ENCODE measurements at places on chromosomes 12 and 14. TPM values are rescaled to one million over a fixed set of nuclear protein-coding genes. Genes with fewer than 3 reads are reported as not detected.

The SCNN1A gene
- total RNA-seq: 23.1 TPM

The PLEKHG7 gene
- total RNA-seq: 0.65 TPM

The P2RX2 gene
- total RNA-seq: 0.19 TPM

The KCNA5 gene
- total RNA-seq: 0.72 TPM

The WSCD2 gene
- total RNA-seq: not detected

The DCAF4 gene
- 18.6 TPM for total RNA-seq

The ZC3H10 gene
- 12.0 TPM for total RNA-seq

The WNT1 gene
- total RNA-seq: not detected

DNA sequence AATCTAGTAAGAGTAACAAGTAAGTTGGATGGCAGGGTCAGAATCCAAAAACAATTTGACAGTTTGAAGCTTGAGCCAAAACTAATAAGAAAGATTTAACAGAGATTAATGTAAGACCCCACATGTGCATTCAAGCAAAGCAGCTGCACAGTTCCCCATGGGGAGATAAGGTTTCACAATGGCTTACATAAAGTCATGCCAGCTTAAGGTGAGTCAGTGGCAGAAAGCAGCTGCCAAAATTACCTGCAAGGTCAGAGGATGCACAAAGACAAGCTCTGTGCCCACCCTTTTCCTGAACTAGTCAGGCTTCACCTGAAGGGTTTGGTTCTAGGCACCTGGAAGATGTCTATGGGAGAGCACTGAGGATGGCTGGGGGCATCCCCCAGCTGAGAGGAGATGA, 36.6 kb upstream of the KRT77 start:
- no peak for DNase-seq

DNA sequence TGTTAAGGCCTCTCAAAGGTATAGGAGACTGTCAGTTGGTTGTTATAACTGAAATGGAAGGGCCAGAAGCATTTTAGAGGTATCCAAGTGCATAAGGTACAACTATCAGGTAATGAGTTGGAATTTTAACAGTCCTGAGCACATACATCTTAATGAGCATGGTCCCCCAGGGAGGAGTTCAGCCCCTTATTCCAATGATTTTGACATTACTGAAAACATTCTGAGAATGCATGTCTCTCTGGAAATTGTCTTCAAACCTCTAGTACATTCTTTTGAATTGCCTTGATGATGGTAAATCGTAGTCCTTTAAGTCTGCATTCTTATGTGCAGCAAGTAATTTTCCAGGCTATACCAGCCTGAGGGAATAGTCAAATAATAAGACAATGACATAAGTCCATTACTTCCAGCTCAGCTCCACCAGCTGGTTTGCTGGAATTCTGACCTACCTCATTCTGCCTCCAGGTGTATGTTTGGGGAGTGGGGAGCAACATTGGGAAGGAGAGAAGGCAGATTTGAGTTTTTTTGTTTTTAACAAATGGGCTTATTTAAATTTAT, 239.2 kb downstream of the MSRB3 start:
- DNase-seq: no peak

GRCh38 chr14:79325071-79325470, 886.2 kb downstream of the DIO2 start:
- DNase-seq: no peak

DNA sequence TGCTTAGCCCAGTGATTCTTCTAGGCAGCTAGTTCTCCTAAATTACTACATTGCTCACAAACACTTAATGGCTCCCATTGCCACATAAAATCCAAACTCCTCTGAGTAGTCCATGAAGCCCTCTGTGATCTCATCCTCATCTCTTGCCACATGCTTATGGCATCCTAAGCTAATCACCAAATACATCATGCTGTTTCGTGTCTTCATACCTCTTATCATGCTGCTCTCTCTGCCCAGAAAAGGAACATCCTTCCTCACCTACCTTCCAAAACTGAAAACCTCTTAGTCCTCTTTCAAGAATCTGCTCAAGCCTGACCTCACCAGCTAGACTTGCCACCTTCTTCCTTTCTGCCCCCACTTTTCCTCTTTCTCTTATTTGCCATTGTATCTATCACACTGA, 108.5 kb downstream of the DUSP6 start:
- DNase-seq: no peak

- peak; percentile 23 for DNase-seq
Observed at GRCh38 chr12:117857632-117858612, 110.9 kb downstream of the KSR2 start.

DNA sequence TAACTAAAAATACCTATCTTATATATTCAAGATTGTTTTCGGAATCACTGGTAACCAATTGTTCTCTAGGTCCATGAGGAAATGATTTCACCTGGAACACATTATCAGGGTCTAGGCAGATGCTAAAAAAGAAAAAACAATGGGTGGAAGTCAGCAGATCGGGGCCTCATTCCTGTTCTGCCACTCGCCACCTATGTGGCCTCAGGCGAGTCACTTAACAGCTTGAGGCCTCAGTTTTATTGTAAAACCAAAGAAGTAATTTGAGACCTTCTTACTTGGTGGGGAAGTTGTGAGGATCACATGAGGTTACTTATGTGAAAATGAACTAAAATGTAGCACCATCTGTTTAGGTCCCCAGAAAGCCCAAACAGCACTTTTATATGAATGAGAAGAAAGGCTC, 6.2 kb upstream of the RNASE10 start:
- DNase-seq: no peak

DNA sequence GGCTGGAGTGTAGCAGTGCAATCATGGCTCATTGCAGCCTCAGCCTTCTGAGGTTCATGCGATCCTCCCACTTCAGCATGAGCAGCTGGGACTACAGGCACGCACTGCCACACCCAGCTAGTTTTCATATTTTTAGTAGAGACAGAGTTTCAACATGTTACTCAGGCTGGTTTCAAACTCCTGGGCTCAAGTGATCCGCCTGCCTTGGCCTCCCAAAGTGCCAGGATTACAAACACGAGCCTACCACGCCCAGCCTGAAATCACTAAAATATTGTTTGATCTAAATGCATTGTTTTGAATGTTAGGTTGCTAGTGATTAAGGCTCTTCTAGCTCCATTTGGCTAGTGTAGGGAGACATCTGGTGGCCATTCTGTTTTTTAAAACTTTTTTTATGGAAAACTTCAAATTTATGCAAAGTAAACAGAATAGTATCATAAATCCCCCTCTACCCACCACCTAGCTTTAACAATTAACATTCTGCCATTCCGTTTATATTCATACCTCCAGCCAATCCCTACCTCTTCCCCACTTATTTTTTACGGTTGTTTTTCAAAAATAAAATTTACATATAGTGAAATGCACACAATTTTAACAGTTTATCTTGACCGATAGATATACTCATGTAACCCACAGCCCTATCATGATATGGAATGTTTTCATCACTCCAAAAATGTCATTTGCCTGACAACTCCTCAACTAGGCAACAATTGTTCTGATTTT, 37.8 kb downstream of the MYO1H start:
- DNase-seq: no peak

- no peak for DNase-seq
Observed at GRCh38 chr12:16034136-16034817, 123.1 kb downstream of the DERA start.

DNA sequence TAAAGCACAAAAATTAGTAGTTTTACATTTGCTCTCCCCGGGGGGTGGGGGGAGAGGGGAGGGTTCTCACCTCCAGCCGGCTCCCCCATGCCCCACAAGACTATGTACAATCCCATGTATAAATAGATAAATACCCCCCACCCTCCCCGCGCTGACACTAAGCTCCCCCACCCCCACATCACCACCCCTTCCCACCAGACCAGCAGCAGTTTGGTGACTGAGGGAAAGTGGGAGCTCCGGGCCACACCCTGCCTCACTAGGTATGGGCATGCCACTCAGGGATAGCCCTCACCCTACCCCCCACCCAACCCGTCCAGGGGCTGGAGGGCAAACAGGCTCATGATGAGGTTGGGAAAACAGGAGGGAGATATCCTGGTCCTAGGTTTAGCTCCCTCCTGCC, 1.9 kb upstream of the PRKAG1 start:
- DNase-seq: no peak

GRCh38 chr12:56078931-56079722, 838 bp upstream of the ERBB3 start:
- DNase-seq: peak; percentile 91

DNA sequence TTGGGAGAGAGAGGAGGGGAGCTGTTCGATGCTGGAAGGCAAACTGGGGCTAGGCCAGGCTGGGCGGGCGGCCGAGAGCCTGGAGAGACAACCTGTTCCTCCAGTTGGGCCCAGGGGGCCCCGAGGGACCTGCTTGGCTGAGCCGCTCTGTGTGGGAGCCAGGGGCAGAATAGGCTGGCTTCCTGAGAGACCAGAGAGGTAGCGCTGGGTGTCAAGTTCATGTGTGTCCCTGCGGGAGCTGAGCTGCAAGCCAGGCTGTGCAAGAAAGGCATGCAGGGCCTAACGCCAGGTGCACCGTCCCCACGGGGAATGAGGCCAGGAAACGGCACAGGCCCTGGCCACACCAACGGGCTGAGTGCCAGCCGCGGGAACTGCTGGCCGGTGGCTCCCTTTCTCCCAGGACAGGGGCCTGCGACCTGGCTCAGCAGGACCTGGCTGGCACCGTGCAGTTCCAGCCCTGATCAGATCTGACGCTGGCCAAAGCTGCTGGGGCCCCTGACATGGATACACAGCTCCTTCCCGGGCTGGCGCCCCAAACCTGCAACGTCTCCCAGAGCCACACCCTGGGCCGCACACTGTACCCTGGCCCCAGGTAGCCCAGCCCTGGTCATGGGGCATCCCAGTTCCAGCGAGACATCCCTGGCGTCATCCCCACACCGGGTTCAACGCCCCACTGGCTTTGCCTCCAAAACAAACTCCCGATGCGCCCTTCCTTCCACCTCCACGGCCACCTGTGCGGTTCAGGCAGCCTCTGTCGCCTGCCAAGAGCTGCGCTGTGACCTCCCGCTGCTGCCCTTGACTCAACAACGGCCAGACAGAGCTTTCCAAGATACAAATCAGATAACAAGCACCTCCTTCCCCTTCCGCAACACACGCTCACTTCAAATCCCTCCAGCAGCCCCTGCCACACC, 65.0 kb downstream of the RFLNA start:
- no peak for DNase-seq

DNA sequence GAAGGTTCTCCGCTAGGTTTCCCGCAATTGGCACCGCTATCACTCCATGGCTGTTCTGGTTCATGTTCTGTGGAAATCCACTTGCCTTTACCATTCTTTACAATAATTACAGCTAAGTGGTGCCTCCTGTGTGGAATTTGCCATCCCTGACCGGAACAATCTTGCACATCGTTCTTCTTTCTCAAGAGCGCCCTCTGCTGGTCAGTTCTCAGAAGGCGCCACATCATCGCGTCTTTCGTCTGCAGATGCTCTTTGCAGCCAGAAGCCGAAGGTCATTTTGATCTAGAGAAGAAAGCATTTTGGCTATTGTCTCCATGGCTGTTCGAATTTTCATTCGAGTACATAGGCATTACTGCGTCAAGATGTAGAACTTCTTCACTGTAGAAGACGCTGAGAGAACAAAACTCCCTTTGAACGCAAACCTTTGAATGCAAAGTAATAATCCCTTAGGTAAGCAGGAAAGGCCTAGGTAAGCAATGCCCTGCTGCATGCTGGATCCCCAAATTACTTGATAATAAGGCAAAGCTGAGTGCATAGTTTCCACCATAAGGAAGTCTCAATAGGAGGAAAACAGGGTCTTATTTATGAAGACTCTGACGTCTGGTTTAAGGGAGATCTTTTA, 10.1 kb upstream of the RTRAF start:
- DNase-seq: peak; percentile 75

- peak; percentile 77 for DNase-seq
Observed at GRCh38 chr12:132414634-132415326, 75.2 kb upstream of the FBRSL1 start.

DNA sequence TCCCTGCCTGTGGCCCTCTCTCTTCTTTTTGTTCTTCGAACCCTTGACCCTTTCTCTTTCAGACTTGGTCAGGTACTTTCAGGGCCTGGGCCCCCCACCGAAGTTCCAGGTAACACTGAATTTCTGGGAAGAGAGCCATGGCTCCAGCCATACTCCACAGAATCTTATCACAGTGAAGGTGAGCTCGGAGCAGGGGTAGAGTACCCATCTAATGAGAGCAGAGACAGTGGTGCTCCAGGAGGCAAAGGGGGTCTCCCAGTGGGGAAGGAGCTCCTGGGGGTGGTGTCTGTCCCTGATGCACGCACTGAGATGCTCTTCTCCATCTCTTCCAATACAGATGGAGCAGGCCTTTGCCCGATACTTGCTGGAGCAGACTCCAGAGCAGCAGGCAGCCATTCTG, 4.7 kb downstream of the IRF9 start:
- no peak for DNase-seq

DNA sequence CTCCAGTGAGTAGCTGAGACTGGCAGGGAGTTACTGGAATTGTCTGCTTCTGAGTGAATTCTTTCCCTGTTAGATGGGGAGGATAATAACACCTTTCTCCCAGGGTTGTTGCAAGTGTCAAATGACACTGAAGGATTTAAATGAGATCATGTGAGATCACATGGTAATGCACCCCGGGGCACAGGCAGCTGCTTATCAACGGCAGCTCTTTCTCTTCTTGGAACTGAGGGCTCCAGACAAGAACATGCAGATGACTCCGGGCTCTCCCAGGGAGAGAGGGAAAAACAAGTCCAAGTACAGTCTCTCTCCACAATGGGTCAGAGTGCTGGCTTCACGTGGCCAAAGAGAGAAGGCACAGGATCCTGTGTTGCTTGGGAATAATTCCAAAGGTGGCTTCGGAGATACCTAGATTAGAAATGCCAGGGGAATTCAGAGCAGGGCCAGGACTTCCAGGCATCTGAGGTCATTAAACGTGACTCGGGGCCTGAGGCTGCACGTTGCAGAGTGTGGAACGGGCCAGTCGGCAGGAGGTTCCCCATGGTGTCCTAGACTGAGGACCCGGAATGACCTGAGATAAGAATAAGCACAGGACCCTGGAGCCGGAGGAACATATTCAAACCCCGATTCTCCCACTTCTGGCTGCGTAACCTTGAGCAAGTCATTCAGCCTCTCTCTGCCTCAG, 109.2 kb downstream of the PRMT8 start:
- DNase-seq: no peak

- DNase-seq: no peak
Observed at GRCh38 chr14:75459099-75459741, 31.4 kb downstream of the JDP2 start.

- no peak for DNase-seq
Observed at GRCh38 chr14:49545716-49546115, 40.5 kb downstream of the RPS29 start.

DNA sequence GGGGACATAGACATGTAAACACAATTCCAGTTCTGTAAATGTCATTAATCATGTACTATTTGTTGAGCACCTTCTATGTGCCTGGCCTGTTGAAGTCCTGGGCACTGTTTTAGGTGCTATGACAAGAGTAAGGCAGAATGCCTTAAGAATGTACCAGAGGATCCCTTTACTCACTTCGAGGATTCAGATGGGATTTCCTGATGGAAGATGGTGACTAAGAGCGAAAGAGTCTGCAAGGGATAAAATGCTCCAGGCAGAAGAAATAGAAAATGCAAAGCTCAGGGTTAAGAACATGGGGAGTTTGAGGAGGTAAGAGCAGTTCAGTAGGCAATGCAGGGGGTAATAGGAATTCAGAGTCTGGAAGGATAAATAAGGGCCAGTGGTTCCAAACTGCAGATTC, 671.3 kb upstream of the TBX3 start:
- DNase-seq: no peak

- no peak for DNase-seq
Observed at GRCh38 chr12:19238540-19238939, 109.0 kb downstream of the PLEKHA5 start.

GRCh38 chr12:110919720-110920119, 659 bp downstream of the MYL2 start:
- DNase-seq: no peak
